ENCODE measurements at places on chromosomes 7 and 10.

GRCh38 chr7:86209036-86209435, 434.7 kb upstream of the GRM3 start:
- no peak for DNase-seq

DNA sequence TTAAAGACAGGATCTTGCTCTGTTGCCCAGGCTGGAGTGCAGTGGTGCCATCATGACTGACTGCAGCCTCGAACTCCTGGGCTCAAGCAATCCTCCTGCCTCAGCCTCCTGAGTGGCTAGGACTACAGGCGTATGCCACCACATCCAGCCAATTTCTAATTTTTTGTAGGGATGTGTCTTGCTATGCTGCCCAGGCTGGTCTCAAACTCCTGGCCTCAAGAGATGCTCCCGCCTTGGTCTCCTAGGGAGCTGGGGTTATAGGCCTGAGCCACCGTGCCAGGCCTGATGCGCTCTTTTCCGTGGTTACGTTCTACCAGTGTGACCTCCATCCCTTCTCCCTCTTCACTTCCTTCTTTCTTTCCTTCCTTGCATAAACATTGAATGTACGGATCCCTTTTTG, 34.2 kb upstream of the IL15RA start:
- no peak for DNase-seq

- no peak for DNase-seq
These were observed 6.9 kb upstream of the WIPI2 start for GRCh38 chr7:5183155-5183554.

GRCh38 chr7:129923709-129924108, 29.1 kb downstream of the UBE2H start:
- no peak for DNase-seq

- DNase-seq = no peak
These were observed 41.1 kb downstream of the FAM20C start for GRCh38 chr7:233249-234035.

DNA sequence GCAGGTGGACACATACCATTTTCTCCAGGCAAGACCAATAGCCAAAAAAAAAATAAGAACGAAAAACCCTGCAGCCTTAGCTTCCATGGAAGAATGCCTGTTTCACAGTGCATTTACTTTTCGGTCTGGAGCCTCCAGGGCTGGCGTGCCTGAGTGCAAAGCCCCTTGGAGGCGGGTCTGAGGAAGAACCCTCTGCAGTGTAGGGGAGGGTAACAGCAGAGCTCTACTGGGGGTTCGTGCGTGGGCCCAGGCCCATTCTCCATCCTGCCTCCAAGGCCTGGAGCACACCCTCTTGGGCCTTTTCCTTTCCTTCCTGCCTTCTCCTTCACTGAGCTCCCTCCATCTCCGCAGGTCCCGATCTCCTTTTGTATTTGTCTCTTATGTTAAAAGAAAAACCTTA, 172.3 kb upstream of the GLI3 start:
- DNase-seq = no peak

- DNase-seq = no peak
These were observed 1.9 kb downstream of the VTI1A start for GRCh38 chr10:112448888-112449287.

- no peak for DNase-seq
These were observed 68.0 kb upstream of the FAM20C start for GRCh38 chr7:124130-124949.
